ENCODE measurements at places on chromosomes 3 and 15. TPM values are rescaled to one million over a fixed set of nuclear protein-coding genes. Genes with fewer than 3 reads are reported as not detected.

The ALG3 gene
- total RNA-seq: 43.5 TPM

The C3orf80 gene
- total RNA-seq: not detected

The SEMA6D gene
- total RNA-seq: 4.0 TPM

The SH2D7 gene
- not detected for total RNA-seq

The FBXO45 gene
- 8.7 TPM for total RNA-seq

The ARHGEF3 gene
- total RNA-seq: 12.0 TPM

The ZKSCAN7 gene
- total RNA-seq: 1.6 TPM

The ABI3BP gene
- 17.4 TPM for total RNA-seq

The FMN1 gene
- 0.25 TPM for total RNA-seq

The GPR15 gene
- not detected for total RNA-seq

The USP13 gene
- total RNA-seq: 9.1 TPM

The STRIT1 gene
- not detected for total RNA-seq

The LIPC gene
- total RNA-seq: not detected

The NMB gene
- 2.4 TPM for total RNA-seq

The KBTBD12 gene
- total RNA-seq: not detected

The ITPKA gene
- 0.16 TPM for total RNA-seq

The RLBP1 gene
- not detected for total RNA-seq

Measured in bladder microvascular endothelial cell (primary cell).